Chondrocyte (in vitro differentiated cells): ENCODE measurements at places on chromosomes 5 and 9. TPM values are rescaled to one million over a fixed set of nuclear protein-coding genes. Genes with fewer than 3 reads are reported as not detected.

DNA sequence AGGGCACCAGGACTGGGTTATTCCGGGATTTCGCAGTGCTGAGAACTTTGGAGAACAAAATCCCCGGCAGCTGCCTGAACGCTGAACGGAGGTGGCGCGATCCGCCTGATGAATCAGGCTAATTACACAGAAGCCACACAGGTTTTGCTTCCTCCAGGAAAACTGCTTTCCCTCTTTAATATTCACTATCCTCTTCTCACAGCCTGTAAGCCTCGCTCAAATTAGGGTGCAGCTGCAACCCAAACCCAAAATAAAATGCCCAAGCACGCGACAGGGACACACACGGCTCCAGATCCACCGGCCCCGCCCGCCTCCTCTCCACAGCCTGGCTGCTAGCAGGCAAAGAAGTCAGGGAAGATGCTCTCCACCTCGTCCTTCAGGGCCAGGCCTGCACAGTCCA is 6.0 kb downstream of the SOHLH1 start:
- DNase-seq: no peak

- DNase-seq: no peak
These were observed 40.4 kb upstream of the SMU1 start for GRCh38 chr9:33116860-33117259.

DNA sequence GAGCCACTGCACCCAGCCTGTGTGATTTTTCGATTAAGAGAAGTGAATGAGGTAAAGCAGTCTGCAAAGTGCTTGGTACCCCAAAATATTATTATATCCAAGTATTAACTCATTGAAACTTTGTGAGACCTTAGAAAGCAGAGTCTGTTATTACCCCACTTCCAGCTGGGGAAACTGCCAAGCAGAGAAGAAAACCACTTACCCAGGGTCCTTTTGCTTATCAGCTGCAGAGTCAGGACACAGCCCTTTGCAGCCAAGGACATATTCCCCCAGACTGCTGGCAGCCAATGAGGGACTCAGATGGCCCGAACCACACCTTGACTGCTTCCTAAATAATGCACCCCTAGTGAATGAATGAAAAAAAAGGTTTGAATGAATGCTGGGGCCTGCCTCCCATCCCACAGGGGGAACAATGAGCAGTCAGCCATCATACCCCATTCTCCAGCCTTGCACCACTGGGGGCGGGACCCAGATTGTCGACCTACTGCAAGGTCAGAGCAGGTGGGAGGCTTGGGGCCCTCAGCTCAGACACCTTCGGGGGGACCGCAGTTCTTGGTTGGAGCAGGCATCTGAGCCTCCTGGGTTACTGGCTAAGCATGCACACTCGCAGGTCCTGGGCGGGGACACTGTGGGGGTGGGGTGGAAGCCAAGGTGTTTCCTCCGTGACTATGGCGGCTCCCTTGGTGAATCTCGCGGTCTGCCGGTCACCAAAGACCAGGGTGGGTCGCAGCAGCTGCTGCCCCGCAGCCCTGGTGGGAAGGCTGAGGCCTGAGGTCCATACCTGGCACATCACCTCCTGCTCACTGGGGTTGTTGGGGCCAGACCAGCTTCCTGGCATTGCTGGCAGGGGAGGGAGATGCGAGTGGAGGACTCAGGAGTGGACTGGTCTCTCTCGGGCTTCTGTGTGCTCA is 29.7 kb downstream of the PRRT1B start:
- no peak for DNase-seq

Gene GABRA1
- not detected in 3 replicates for total RNA-seq

Gene RAI14
- total RNA-seq: 177 to 287 TPM (median 260 TPM) in 3 replicates

Gene NRARP
- total RNA-seq: 0.39 to 6.9 TPM (median 6.7 TPM) in 3 replicates

Gene ALDH1A1
- total RNA-seq: 0.27 TPM in 1 of 3 replicates, not detected in the others
